NCI-H2029 treated with DMSO at 0.1 percent for 48 hours (cell line): ENCODE measurements at places on chromosomes 12 and 14.

DNA sequence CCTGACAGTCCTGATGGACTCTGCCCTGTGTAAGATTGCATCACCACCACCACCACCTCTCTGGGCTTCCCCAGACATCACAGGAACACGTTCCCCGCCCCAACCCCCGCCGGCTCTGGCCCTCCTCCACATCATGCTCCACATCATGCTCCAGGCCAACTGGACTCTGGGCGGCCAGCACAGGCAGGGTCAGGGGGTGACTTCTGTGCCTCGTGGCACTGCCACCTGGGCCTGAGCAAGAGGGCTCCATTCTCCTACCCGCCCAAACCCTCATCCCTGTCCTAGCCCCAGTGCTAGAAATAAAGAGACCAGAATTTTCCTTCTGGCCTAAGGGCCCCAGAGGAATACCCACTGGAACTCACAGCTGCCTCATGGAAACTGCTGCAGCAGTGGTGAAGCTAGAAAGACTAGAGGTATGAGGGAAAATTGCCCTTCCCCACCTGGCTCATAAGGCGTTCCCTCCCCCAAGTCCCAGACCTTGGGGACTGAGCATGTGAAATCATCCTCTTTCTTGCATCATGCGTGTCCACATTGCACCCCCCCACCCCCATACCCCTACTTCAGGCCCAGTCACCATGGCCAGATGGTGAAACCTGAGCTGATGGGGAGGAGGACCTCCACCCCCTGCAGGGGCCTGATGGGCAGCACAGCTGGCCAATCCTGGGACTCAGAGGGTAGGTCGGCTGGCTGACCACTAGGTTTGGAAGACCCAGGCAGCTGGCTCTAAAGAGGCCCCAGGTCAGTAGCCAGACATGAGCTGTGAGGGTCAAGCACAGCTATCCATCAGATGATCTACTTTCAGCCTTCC lies at the start of gene INHBE:
Gene INHBE, plus strand, starts transcription at position 742 of the 808 bp plus-strand sequence. CDS start 230 bp downstream, outside the sequence.
- DNase-seq = peak; percentile 42

GRCh38 chr12:110266980-110267620 lies 13.9 kb upstream of the ATP2A2 start:
- DNase-seq = no peak

DNA sequence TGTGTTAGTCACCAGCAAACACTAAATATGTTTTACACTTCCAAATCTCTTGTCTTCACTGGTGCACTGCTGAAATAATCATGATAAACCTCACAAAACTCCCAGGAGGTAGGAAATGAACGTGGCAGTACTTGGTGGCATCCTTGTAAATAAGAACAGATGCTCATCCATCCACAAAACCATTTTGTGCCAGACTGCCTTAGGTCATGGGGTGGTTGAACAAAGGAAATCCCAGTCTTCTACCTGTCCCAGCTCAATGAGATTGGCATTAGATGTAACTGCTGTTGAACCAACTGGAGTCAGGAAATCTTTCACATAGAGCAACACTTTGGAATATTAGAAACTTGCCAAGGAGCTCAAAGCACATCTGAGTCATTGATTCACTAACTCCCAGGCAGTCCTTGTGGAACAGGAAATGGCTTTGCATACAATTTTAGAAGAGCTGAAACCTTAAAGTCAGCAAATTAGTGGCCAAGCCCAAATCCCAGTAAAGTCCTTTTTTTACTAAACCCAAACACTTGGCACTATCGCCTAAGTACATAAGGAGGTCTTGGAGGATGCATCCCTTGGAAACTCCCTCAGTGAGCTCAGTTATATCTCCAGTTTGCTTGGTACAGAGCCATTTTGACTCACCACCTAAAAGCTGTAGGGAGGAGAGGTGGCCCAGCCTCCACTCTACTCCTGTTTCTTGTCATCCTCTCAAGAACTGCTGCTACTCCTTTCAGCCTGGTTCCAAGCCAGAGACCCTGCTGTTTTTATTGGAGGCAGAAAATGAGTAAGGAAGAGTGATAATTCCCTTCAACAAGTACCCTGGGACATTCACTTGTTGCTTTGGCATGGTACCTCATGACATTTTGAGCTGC lies 208.0 kb downstream of the NOVA1 start:
- no peak for DNase-seq

- no peak for DNase-seq
Observed at GRCh38 chr12:40963751-40964150, 224.4 kb upstream of the PDZRN4 start.

DNA sequence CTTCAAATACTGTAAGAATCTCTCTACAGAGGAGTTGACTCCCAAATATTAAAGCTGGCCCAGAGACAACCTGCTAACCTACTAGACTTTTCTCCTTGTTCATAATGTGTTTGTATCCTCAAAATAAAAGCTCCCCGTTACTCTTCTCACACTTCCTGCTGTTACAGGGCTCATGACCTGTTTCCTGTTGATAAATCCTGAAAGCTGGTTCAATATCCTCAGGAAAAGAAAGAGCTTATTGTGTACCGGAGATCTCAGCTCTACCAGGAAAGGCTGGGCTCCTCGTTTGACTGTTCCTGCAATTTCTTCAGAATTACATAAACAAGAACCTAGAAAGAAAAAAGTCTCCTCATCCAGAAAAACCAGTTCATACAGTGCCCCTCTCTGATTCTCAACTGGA lies 30.8 kb downstream of the CLEC1A start:
- DNase-seq = no peak
